Thoracic aorta (tissue), 2 donors: ENCODE measurements at places on chromosomes 4 and X. TPM values are rescaled to one million over a fixed set of nuclear protein-coding genes. Genes with fewer than 3 reads are reported as not detected.
A peak's percentile ranks its signal among the peaks of the same experiment; 100 is the strongest.

GRCh38 chrX:38929966-38930421 is 128.7 kb downstream of the MID1IP1 start:
- DNase-seq = peak; percentile 6
- H3K4me1 ChIP-seq = no peaks in the 10 kb centered on the region
- H3K27me3 ChIP-seq = no peaks in the 10 kb centered on the region
- peak overlapping the region; percentile 75 for H3K27ac ChIP-seq
- H3K4me3 ChIP-seq = no peak overlapping the region
- H3K36me3 ChIP-seq = no peaks in the 10 kb centered on the region

GRCh38 chr4:1021386-1022050 is 10.1 kb downstream of the FGFRL1 start:
- H3K4me3 ChIP-seq = no peak overlapping the region
- no peaks in the 10 kb centered on the region for H3K4me1 ChIP-seq
- no peak overlapping the region for H3K27ac ChIP-seq
- H3K36me3 ChIP-seq = peaks cover 18% of the 10 kb centered on the region
- DNase-seq = no peak
- no peaks in the 10 kb centered on the region for H3K27me3 ChIP-seq

DNA sequence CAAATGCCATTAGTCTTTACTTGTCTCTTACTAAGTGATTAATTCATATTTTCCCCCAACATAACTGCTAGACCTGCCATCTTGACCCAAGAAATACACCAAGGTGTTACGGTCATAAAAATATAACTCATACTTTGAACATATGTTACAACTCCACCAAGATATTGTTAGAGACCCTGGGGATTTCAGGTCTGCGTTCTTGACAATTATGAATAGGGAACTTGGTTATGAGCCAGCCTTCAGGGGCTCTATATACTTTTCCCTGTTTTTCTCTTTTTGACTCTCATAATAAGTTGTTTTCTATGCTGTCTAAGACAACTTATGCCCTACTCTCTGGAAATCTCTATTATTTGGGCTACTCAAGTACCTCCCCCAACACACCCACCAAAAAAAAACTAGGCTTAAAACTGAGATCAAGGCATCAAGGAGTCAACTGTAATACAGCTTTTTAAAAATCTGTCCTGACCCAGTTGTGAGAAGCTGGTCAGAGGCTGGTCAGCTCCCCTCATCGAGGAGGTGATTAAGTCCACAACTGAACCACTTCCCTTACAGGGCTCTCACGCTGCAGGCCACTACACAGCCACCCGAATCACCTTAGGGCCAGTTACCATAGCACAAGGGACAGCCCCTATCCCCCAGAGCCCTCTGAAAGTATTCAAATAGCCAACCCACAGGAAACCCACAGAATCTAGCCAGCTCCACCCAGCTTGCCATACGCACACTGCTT is 10.5 kb upstream of the TLR3 start:
- H3K36me3 ChIP-seq = no peaks in the 10 kb centered on the region
- no peaks in the 10 kb centered on the region for H3K27me3 ChIP-seq
- no peak for DNase-seq
- no peaks in the 10 kb centered on the region for H3K4me1 ChIP-seq
- no peak overlapping the region for H3K4me3 ChIP-seq

GRCh38 chr4:37852376-37852775 is 25.9 kb downstream of the PGM2 start:
- no peak overlapping the region for H3K27ac ChIP-seq
- no peaks in the 10 kb centered on the region for H3K36me3 ChIP-seq
- H3K27me3 ChIP-seq = no peaks in the 10 kb centered on the region
- DNase-seq = no peak
- H3K4me3 ChIP-seq = no peak overlapping the region
- H3K4me1 ChIP-seq = no peaks in the 10 kb centered on the region

Gene MAGEB10
- total RNA-seq = not detected

DNA sequence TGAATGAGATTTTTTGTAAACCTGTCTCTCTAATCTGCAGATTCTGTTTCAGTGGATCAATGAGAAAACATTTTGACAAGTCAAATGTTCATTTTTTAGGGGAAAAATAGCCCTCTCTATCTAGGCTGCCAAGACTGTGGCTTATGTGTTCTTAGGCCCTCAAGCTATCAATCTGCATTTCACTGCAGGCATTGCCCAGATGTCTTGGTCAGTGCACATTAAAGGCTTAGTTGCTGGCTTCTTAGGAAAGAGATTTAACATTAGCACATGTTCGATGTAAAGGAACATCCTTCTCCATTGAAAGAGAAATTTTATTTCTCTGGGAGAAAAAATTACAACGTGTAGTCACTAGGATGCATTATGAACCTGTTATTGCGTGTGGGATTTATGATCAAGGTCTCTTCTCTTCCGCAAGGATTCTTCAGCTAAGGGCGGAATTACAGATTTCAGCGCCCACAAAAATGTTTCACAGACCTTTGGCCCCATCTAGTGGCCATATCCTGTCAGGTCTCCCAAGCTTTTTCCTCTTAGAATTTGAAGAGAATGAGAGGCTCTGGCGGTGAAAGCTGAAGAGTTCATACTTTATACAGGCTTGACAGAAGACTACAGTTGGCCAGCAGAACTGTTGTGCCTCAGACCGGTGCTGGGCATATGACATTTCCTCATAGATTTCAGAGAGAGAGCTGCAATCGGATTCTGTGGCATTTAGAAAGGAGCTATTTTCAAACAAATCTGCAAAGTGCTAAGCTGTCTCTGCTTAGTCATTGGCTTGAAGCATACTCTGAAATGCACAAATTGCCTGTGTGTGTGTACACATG is 144.6 kb upstream of the NOCT start:
- no peak overlapping the region for H3K27ac ChIP-seq
- H3K4me1 ChIP-seq = no peaks in the 10 kb centered on the region
- no peaks in the 10 kb centered on the region for H3K27me3 ChIP-seq

- no peaks in the 10 kb centered on the region for H3K27me3 ChIP-seq
- no peak overlapping the region for H3K4me3 ChIP-seq
- no peak for DNase-seq
- no peaks in the 10 kb centered on the region for H3K36me3 ChIP-seq
- peaks cover 18% of the 10 kb centered on the region for H3K4me1 ChIP-seq
- no peak overlapping the region for H3K27ac ChIP-seq
Observed at GRCh38 chr4:169226565-169226964, 44.2 kb downstream of the SH3RF1 start.

Gene POU4F2
- total RNA-seq = not detected

DNA sequence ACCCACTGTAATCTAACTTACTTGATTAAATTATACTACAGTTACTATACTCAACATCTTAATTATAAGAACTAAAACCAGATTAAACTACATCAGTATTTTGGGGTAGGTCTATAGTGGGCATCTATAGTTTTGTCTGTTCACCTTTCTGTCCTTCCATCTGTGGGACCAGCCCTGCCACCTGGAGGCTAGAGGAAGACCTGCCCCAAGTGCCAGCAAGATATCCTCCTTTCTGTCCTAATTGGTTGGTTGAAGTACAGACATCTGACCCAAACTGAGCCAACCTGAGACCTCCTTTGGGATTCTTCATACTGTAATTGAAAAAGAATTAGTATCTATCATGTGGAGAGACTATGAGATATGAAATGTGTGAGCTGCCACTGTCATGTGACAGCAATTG is 172.2 kb upstream of the TLL1 start:
- no peaks in the 10 kb centered on the region for H3K36me3 ChIP-seq
- no peak for DNase-seq
- no peaks in the 10 kb centered on the region for H3K4me1 ChIP-seq
- H3K27ac ChIP-seq = no peak overlapping the region

Gene ZNF674
- 8.1 TPM for total RNA-seq

Gene HERC5
- total RNA-seq = 13.7 TPM

DNA sequence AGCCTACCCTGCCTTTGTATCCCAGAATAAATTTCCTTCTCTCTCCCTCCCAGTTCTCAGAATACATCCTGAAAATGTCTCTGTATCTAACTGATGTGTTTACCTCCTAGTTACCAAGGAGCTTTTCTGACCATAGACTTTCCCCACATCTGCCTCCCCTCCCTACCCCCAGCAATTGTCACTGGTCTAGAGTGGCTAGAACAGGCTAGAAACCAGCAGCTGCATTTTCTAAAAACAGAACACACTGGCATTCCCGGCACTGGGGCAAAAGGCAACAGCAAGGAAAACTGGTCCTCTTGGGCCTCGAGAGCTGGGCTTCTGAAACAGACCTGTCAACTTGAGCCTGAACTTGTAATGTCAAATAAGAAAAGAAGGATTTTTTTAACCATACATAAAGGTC is 16.4 kb downstream of the TASL start:
- no peak overlapping the region for H3K27ac ChIP-seq
- H3K4me1 ChIP-seq = no peaks in the 10 kb centered on the region
- no peak for DNase-seq
- H3K27me3 ChIP-seq = no peaks in the 10 kb centered on the region
- H3K36me3 ChIP-seq = no peaks in the 10 kb centered on the region

Gene NIPAL1
- 0.68 TPM for total RNA-seq

DNA sequence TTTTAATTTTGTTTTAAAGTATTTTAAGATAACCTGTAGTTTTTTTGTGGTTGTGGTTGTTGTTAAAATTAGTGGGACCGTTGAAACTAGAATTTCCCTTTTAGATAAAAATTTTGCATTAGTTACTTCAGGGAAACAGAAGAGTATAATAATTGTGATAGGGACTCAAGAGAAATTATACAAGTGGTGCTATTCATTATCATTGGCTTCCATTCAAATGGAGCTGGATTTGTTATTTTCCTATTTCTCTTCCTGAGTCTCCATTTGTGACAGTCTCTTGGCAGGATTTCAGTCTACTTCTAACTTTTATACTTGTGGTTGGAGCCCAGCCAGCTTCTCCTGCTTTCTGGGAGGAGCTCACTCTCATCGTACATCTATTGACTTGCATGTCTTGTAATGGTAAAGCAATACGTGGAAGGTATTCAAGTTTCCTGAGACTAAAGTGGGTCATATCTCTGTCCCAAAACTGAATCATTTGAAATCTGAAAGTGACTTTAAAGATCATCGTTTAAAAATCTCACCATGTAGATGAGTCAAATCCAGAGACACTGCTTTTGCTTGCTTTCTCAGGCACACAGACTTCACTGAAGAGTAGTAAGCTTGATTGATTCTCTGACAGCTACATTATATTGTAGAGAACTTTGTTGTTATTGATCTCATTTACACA is 155.8 kb downstream of the RPA4 start:
- H3K4me1 ChIP-seq = no peaks in the 10 kb centered on the region
- DNase-seq = no peak
- no peak overlapping the region for H3K4me3 ChIP-seq
- no peak overlapping the region for H3K27ac ChIP-seq

Gene PTPN13
- total RNA-seq = 36.4 TPM

DNA sequence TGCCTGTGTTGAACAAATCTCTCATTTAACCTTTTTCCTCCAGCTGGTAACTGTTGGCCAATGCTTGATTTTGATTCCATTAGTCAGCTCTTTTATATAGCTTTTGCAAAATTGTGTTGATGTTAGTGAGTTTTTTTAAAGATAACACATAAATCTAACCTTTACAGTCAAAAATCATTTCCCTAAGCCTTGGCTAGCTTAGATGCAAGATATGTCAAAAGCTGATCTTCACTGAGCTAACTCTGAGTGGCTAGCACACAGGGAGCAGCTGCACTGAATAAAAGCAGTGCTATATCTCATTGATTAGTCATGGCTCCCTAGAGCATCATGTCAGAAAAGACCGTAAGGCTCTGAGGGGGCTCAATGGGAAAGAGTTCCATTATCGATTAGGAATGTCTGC is 78.7 kb downstream of the PPARGC1A start:
- no peak overlapping the region for H3K4me3 ChIP-seq
- no peaks in the 10 kb centered on the region for H3K36me3 ChIP-seq
- DNase-seq = no peak

GRCh38 chrX:370244-370962 is 16.3 kb downstream of the PPP2R3B start:
- peaks cover 11% of the 10 kb centered on the region for H3K4me1 ChIP-seq
- no peak overlapping the region for H3K27ac ChIP-seq
- no peaks in the 10 kb centered on the region for H3K27me3 ChIP-seq
- H3K4me3 ChIP-seq = no peak overlapping the region
